ENCODE measurements at places on chromosomes 2 and 18.

DNA sequence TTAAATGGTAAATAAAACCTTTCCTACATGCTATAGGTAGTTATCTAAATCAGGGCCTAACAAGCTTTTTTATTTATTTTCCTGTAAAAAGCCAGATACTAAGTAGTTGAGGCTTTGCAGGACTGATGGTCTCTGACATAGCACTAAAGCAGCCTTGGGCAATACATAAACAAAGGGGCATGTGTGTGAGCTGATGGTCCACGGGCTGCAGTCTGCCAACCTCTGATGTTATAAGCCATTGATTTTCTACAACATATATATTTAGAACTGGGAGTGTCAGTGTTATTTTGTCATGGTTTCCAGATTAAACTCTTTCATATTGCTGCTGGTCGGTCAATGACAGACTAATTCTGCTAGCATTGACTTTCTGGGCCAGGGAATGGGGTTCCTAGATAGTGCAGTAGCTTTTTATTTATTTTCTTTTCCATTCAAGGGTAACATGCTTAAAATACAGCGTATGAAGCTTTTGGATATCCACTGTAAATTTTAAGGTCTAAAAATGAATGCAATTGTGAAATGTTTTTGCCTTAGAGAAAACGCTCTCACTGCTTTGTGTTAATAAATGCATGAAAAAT lies 134.0 kb downstream of the NEDD4L start:
- no peak for DNase-seq

DNA sequence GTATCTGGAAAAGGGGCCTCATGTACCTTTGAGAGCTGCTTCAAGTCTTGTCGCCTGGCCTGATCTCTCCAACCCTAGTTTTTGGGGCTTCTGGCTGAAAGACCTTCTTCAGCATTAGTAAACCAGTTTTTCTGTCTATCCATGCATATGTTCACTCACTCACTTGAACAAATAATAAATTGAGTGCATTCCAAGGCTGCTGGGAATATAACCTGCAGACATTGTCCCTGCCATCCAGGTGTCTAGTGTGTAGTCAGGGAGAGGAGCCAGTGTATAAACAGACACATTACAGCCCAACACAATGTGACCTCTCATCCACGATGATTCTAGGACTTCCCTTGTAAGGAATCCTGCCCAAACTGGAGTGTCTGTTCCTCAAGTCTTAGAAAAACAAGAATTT lies 262.1 kb downstream of the PRKCE start:
- no peak for DNase-seq

GRCh38 chr2:23826771-23827170 lies 100.2 kb downstream of the ATAD2B start:
- DNase-seq = no peak

- no peak for DNase-seq
Observed at GRCh38 chr2:82731824-82732223, 1727.3 kb downstream of the SUCLG1 start.

- no peak for DNase-seq
Observed at GRCh38 chr2:61135510-61135909, 26.5 kb upstream of the C2orf74 start.

GRCh38 chr2:239245872-239246721 lies 154.7 kb downstream of the HDAC4 start:
- no peak for DNase-seq

Data from activated T-cell treated with anti-CD3 and anti-CD28 coated beads, Interleukin-2, amount 50 U/mL, for 4 hours (primary cell).